ENCODE measurements at places on chromosomes 4 and X. TPM values are rescaled to one million over a fixed set of nuclear protein-coding genes. Genes with fewer than 3 reads are reported as not detected.

- H3K27ac ChIP-seq = no peak overlapping the region
- no peak for DNase-seq
- no peaks in the 10 kb centered on the region for H3K4me1 ChIP-seq
- H3K27me3 ChIP-seq = no peaks in the 10 kb centered on the region
- H3K36me3 ChIP-seq = no peaks in the 10 kb centered on the region
Observed at GRCh38 chr4:73759357-73759756, 19.0 kb downstream of the CXCL8 start.

DNA sequence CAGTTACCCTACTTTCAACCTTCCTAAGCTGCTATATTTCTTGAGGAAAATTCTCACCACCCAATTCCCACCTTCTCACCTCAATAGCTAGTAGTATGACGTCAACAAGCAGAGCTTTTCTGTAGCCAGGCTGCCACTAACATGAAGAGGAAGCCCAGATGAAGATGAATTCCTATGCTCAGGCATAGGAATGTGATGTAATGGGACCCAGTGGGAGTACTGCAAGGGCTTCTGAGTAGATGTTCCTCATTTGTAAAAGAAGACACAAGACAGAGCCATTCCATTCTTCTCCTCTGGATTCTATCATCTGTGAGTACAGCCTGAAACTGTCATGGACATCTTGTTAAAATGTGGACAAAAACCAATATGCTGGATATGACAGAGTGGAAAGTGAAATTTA lies 81.6 kb upstream of the KLF3 start:
- no peak for DNase-seq
- no peaks in the 10 kb centered on the region for H3K36me3 ChIP-seq
- H3K4me3 ChIP-seq = no peak overlapping the region
- H3K27ac ChIP-seq = no peak overlapping the region
- H3K27me3 ChIP-seq = no peaks in the 10 kb centered on the region

- DNase-seq = no peak
- H3K4me1 ChIP-seq = no peaks in the 10 kb centered on the region
- H3K4me3 ChIP-seq = no peak overlapping the region
- no peak overlapping the region for H3K27ac ChIP-seq
Observed at GRCh38 chr4:134490863-134491262, 289.3 kb upstream of the PABPC4L start.

GRCh38 chr4:109876634-109877265 lies 28.8 kb downstream of the LRIT3 start:
- H3K27ac ChIP-seq = no peak overlapping the region
- no peaks in the 10 kb centered on the region for H3K27me3 ChIP-seq
- no peak overlapping the region for H3K4me3 ChIP-seq

The IGFBP7 gene
- total RNA-seq = 1,486 TPM

DNA sequence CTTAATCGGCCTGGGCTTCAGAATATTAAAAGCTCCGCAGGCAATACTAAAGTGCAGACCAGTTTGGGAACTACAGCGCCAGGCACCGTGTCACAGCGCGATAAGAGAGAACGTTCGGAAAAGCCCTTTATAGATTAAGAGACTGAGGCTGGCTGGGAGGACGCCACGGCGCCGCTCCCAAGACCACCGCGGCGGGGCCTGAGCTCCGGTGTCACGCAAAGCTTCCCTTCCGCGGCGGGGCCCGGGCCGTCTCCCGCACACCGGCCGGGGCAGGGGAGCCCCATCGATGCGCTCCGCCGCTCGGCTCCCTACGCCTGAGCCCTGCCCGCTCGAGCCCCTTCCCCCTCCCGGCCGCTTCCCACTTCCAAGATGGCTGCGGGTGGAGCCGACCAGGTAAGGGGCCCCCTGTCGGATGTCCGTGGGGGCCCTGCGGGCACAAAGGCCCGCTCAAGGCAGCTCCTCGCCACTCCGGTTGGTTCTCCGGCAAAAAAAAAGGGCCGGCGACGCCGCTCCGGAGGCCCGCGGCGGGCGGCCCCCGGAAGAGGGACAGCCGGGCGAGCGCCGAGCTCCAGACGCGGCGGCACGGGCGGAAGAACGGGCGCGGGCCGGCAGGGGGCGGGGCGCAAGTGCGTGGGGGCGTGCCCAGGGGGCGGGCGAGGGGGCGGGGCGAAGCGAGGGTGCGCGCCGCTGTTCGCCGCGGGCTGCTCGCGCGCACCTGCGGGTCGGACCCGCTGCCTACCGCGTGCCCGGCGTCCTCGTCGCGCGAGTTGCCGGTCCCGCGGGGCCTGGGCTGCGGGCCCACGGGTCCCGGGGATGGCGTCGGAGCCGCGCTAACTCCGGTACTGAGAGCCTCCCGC lies at the start of gene TBC1D14:
Gene TBC1D14, plus strand, starts transcription at position 714 of the 857 bp plus-strand sequence. CDS start 13,564 bp downstream, outside the sequence.
- peaks cover 35% of the 10 kb centered on the region for H3K4me1 ChIP-seq
- H3K4me3 ChIP-seq = peak within 1 kb of the TSS; percentile 80
- peak within 1 kb of the TSS; percentile 98 for H3K27ac ChIP-seq
- no peaks in the 10 kb centered on the region for H3K27me3 ChIP-seq
- DNase-seq = peak; percentile 89

The WDFY3 gene
- 129 TPM for total RNA-seq

- no peak for DNase-seq
- no peak overlapping the region for H3K27ac ChIP-seq
- H3K27me3 ChIP-seq = no peaks in the 10 kb centered on the region
- H3K36me3 ChIP-seq = no peaks in the 10 kb centered on the region
- H3K4me3 ChIP-seq = no peak overlapping the region
- H3K4me1 ChIP-seq = peaks cover 3% of the 10 kb centered on the region
Observed at GRCh38 chr4:37872310-37872988, 18.4 kb upstream of the TBC1D1 start.

The SPATA18 gene
- total RNA-seq = 1.8 TPM

The CT47B1 gene
- not detected for total RNA-seq

Measured in thyroid gland (tissue), 4 donors.